ENCODE measurements at places on chromosomes 7 and 10. TPM values are rescaled to one million over a fixed set of nuclear protein-coding genes. Genes with fewer than 3 reads are reported as not detected.
A peak's percentile ranks its signal among the peaks of the same experiment; 100 is the strongest.

DNA sequence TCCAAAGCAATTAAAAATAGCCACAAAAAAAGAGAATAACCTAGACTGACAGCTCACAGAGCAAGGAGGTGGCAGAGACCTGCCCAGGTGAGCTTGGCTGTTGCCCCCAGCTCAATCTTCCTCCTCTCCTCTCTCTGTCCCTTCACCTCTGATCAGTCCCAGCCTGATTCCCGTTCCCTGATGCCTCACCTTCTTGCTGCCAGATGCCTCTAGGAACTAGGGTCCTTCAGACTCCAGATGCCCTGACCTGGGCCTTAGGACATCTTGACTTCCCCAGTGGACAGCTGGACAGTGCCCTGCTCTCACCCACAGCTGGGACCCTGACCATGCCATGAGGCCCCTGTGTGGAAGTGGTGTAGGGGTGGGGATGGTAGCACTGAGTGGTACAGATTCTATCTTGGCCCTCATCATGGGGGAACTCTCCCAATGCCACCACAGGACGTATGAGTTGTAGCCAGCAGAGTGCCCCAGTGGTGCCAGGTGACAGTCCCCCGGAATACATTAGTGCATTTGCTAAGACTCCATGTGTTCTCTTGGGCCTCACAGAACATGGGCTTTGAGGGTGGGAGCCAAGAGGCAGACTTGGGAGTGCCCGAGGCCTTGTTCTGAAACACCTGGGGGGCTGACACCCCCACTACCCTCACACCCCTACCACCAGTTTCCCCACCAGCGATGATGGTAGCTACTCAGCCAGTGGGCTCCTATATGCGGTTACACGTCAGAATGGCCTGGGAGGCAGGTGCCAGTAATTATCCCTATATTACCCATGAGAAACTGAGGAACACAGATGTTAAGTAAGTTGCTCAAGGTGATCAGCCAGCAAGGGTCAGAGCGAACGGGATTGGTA lies 2.0 kb downstream of the DEPP1 start:
- DNase-seq: no peak

UNCX gene
- not detected for total RNA-seq

- DNase-seq: peak; percentile 62
Measured at GRCh38 chr7:28688651-28689050, 269.5 kb downstream of the TRIL start.

GRCh38 chr10:14648005-14648765 lies 126.5 kb downstream of the FAM107B start:
- DNase-seq: peak; percentile 11

- no peak for DNase-seq
Measured at GRCh38 chr10:89438525-89438924, 24.2 kb downstream of the IFIT5 start.

NXPH1 gene
- 2.8 TPM for total RNA-seq

DNA sequence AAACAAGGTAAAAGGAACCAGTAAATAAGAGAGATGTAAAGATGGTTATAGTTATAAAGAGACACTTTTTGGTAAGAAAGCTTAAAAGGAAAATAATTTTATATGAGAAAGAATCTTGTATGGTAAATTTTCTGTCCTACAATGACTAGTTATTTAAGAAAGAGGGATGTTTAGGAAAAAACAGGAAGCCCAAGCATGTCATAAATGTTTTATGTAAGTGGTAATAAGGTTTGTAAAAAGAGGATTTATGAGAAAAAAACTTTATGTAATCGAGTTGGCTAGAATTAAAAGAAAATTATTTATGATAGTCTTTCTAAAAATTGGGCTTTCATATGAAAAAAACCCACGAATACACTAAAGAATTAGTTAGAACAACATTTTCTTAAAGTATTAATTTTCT lies 34.2 kb upstream of the CREB3L2 start:
- peak; percentile 20 for DNase-seq

- DNase-seq: peak; percentile 16
Measured at GRCh38 chr7:112084520-112084971, 121.7 kb downstream of the DOCK4 start.

DNA sequence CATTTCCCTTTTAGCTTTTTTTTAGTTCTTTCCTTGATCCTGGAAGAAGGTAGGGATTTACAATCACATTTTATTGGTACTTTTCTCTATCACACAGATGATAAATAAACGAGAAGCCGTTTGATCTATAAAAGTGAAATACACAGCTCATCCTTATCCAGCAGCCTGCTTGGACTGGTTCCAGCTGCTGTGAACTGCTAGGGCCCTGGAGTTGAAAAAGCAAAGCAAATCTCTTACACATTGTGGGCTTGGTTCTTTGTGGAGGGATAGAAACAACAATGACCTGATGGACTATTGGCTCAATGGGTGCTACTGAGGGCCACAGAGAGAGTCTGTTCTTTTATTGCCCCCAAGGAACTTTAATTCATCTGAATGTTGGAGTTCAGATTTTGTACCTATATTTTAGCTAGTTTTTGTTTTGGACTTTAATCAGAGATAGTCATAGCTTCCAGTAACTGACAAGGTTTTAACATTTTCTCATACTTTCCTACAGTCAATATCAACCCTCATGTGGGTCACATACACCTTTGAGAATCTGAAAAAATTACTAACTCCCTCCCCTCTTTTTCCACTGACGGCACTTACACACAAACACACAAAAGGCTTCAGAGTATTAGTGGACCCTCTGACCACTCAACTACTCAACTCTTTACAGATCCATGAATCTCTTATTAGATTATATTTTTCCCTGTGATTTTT lies 91.6 kb upstream of the CCDC6 start:
- DNase-seq: no peak

DNA sequence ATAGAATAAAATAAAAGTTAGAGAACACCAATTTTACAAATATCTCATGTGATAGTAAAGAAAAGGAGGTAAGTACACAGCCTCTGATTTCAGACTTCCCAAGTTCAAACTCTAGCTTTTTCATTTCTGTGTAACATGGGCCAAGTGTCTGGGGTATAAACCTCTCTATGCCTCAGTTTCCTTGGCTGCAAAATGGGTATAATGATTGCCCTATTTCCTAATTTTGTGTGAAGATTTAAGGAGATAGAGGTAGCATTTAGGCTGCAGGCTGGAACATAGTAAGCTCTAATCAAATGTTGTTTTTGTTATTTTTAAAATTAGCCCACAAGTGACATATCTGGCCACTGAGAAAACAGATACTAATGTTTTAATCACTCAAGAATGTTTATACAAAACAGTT lies 26.1 kb upstream of the EPC1 start:
- no peak for DNase-seq

- DNase-seq: no peak
Measured at GRCh38 chr7:111987886-111988285, 218.3 kb downstream of the DOCK4 start.

- DNase-seq: no peak
Measured at GRCh38 chr7:91655656-91656055, 224.8 kb downstream of the MTERF1 start.

DNA sequence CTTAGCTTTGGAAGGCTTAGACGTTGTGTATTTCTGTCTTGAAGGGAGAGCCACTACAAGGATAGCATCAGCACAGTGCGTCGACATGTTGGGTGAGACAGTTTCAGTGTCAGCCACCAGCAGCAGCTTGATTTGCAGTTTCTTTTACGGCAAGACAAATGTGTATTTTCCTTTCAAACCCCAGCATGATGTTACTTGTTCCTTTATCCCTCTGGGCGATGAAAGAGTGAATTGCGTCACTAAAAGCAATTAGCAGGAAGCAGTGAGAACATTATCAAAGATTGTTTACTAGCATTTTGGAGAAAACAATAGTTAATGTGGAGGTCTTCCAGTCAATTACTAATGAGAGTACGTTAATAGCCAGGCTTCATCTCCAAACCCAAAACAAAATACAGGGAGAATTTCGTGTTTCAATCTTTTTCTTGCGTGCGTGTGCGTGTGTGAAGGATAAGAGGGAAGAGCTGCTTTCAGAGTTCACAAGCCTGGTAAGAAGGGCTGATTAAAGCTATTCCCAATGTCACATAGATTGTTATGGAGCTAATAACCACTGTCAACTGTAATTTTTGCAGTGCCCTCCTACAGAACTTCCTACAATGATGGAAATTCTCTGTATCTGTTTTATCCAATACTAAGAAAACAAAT lies 157.1 kb upstream of the AOAH start:
- DNase-seq: no peak

- no peak for DNase-seq
Measured at GRCh38 chr10:20380401-20380800, 516.7 kb downstream of the NEBL start.

All from LHCN-M2 (cell line).